Activated naive CD4-positive, alpha-beta T cell (primary cell): ENCODE measurements at places on chromosomes 5 and 9.

GRCh38 chr5:126309860-126310259, 113.3 kb upstream of the GRAMD2B start:
- no peak for DNase-seq

DNA sequence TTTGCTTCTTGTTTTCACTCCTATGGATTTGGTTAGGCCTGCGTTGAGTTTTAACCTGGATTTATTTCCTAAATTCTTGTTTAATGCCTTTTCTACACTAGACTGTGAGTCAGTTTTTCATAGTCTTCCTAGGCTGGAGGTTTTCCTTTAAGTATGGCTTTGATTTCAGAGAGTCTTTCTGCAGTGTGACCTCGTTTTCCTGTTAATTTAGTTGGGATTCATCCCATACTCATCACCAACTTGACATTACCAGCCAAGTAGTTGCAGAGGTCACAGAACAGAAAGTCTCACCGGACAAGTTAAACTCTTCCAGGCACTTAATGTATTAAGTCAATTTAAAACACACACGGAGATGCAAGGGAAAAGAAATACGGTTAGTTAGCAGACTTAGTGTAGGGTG, 29.7 kb upstream of the AUH start:
- DNase-seq, result no peak

DNA sequence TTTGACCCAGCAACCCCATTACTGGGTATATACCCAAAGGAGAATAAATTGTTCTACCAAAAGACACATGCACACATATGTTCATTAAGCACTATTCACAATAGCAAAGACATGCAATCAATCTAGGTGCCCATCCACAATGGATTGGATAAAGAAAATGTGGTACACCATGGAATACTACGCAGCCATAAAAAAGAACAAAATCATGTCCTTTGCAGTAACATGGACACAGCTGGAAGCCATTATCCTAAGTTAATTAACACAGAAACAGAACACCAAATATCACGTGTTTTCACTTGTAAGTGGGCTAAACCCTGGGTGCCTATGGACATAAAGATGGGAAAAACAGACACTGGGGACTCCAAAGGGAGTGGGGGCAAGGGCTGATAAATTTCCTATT, 46.6 kb downstream of the KLHL3 start:
- DNase-seq, result no peak

- DNase-seq, result no peak
Measured at GRCh38 chr5:14351086-14351661, 208.0 kb downstream of the TRIO start.

DNA sequence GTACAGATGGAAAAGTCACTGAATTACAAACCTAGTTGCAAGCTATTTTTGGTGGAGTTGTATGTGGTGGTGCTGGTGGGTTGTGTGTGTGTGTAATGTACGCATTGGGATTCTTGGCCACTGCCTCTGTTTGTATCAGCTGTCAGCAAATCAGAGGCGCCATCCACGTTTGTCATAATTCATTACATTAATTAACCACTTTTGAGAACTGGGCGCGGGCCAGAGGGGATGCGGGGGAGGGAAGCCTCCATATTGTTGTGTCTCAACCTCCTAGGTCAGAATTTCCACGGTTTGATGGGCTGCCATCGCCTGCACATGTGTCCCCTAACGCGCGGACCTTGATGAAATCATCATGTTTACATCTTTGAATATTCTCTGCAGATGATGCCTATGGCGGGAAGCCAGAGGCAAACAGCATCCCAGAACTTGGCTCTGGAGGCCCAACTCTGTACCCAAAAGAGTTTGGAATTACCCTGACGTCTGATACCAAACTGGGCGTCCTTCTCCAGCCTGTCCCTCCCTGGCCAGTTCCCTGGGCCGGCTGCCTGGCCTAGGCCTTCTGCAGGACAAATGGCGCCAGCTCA, 54.9 kb downstream of the FGF18 start:
- DNase-seq, result no peak

- DNase-seq, result no peak
Measured at GRCh38 chr9:101418518-101419430, 16.8 kb downstream of the ALDOB start.

DNA sequence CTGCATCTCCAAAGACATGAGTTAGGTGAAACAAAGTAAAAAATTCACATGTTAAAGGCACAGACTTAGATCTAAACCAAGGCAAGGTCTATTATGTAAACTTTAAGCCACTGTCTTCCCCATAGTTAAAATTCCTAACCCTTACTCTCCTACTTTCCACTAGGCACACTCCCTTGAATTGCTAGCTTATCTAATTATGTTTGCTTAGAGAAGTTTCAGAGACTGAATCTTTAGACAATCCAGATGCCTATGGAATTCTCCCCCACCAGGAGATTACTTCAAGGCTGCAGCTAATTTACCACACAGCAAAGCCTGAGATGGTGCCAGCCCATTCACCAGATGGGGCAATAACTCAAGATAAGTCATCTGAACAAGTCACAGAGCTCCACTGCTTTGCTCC, 803.1 kb upstream of the COX7C start:
- no peak for DNase-seq

GRCh38 chr5:137503456-137503855, 4.3 kb upstream of the SPOCK1 start:
- DNase-seq, result no peak

GRCh38 chr9:34507966-34508365, 14.8 kb downstream of the ENHO start:
- no peak for DNase-seq

GRCh38 chr9:113946496-113947115, 70.5 kb downstream of the ZNF618 start:
- no peak for DNase-seq

- no peak for DNase-seq
Measured at GRCh38 chr9:81083854-81084512, 605.4 kb downstream of the TLE1 start.
